Nucleus accumbens (tissue), 56 donors: ENCODE measurements at places on chromosomes 4 and X.

- DNase-seq, result no peak
Observed at GRCh38 chrX:87580862-87581261, 63.3 kb downstream of the KLHL4 start.

DNA sequence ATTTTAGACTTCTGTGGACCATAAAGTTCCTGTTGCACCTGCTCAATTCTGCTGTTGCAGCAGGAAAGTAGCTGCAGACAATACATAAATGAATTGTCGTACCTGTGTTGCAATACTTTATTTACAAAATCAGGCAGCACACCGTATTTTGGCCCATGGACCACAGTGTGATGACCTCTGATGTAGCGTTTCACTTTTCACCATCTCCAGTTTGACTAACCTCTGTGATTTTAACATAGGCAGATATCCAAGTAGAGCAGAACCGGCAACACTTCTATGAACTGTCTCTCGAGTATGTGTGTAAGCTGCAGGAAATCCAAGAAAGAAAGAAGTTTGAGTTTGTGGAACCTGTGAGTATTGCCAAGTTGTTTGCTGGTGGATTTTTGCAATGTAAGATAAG is 132.7 kb downstream of the ARHGAP10 start:
- DNase-seq, result no peak

DNA sequence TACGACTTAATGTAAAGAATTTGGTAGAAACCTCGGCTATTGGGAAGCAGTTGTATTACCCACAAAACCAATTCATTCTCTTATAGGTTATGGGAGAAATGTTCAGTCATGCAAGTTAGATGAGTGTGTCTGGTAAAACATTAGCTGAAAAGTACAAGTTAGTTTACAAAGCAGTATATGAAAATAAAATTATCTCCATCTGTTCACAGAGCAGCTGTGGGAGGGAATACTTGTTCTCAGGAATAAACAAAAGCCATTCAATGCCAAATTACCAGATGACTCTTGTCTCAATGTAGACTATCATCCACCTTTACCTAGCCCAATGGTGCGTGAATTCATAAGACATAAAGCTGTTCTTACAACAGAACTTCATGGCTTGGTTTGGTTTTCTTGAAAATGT is 28.6 kb downstream of the STAP1 start:
- no peak for DNase-seq

GRCh38 chrX:42515939-42516338 is 262.0 kb downstream of the PPP1R2C start:
- DNase-seq, result no peak

GRCh38 chr4:41747230-41748055 is 1.1 kb downstream of the PHOX2B start:
- DNase-seq, result no peak

- DNase-seq, result no peak
Observed at GRCh38 chr4:41838590-41838989, 90.1 kb upstream of the PHOX2B start.

GRCh38 chr4:153205757-153206156 is 1.5 kb downstream of the TRIM2 start:
- DNase-seq, result no peak

- DNase-seq, result no peak
Observed at GRCh38 chrX:72180539-72180938, 1.0 kb upstream of the PIN4 start.

DNA sequence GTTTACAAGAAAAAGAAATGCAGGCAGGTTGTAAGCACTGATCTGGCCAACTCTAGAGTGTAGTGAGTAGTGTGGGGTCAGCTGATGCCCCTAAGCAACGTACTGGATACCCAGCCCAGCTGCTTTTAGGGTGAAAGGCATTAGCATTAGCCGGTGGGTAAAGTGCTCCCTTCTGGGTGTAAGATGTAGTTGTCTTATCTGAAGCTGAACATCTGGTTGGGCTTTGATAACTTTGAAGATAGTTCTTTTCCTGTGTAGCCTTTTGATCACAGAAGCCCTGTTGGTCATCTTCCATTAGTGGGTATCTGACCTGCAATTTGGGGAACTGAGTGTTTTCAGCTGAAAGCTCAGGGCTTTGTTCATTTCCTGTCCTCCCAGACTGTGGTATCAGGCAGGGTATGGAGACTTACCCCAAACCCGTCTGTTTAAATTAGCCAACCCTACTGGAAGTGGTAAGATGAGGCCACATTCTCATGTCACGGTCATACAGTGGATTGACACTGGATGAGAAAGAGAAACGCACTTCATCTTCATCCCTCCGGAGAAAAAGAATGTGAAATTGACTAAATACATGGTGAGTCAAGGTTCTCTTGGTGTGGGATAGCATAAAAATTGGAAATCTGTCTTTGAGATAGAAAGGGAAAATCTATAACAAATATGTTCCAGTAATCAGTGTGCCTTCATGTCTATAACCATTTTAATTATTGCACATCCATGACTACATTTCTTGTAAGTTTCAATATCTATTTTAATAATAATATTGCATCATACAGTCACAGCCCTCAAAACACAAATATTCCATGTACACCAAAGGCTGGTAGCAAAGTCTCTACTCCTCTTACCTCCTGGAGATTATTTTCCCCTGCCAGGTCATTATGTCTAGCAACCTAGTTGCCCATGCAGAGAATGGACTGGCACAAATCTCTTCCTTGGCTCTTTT is 8.7 kb downstream of the RHOH start:
- no peak for DNase-seq
